Heart left ventricle (tissue), 16 donors: ENCODE measurements at places on chromosomes 2 and 18. TPM values are rescaled to one million over a fixed set of nuclear protein-coding genes. Genes with fewer than 3 reads are reported as not detected.

KCNS3 gene
- 1.0 TPM for polyA plus RNA-seq

SLC9A4 gene
- not detected for polyA plus RNA-seq

TUBB6 gene
- 90.4 TPM for polyA plus RNA-seq

ARHGAP28 gene
- polyA plus RNA-seq: 1.1 TPM

NTSR2 gene
- polyA plus RNA-seq: 0.04 TPM

ZNF516 gene
- 4.8 TPM for polyA plus RNA-seq

GRCh38 chr2:120660771-120661459 is 74.8 kb upstream of the GLI2 start:
- H3K4me1 ChIP-seq: peaks cover 11% of the 10 kb centered on the region
- H3K36me3 ChIP-seq: no peaks in the 10 kb centered on the region
- H3K4me3 ChIP-seq: no peak overlapping the region
- no peaks in the 10 kb centered on the region for H3K27me3 ChIP-seq

DNA sequence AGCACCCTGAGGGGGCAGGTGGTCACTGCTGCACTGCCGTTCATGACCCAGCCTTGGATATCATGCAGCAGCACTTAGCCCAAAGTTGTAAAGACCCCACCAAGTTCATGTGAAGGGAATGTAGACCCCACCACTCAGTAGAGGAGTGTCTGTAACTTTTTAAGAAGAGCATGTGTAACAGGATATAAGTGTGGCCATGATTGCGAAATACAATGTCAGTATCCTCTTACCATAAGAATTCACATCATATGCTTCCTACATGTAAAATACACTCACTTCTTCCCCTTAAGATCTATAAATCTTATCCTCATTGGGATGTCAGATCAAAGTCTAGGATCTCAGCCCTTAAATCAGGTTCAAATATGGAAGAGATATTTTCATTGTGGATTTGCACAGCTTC is 276.9 kb downstream of the PTPRM start:
- H3K4me3 ChIP-seq: no peak overlapping the region
- H3K27ac ChIP-seq: no peak overlapping the region
- H3K27me3 ChIP-seq: no peaks in the 10 kb centered on the region
- no peak for DNase-seq

DNA sequence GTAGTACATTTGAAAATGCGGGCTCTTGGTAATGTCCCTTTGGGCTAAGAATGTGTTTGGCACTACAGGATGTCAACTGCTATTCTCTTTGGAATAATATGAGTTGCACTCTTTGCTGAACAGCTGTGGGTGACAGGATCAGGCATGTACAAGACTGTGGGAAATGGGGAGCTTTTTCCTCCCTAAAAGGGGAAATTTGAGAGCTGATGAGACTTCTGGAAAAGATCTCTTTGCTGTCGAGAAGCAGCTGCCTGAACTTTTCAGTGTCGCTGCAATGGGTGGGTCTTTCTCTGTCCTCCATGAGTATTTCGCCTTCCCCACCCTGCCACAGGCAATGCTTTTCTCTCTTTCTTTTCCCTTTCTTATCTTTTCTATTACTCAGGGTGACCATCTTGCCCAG is 762.2 kb upstream of the GCFC2 start:
- no peaks in the 10 kb centered on the region for H3K27me3 ChIP-seq
- DNase-seq: no peak
- no peaks in the 10 kb centered on the region for H3K4me1 ChIP-seq

DNA sequence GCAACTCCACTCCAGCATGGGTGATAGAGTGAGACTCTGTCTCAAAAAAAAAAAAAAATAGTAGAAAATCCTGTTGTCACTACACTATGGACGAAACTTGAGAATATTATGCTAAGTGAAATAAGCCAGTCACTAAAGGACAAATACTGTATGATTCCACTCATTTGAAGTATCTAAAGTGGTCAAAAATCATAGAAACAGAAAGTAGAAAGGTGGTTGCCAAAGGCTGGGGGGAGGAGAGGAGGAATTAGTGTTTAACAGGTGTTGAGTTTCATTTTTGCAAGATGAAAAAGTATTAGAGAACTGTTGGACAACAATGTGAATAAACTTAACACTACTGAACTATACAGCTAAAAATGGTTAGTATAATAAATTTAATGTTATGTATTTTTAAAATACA is 18.8 kb upstream of the RMP24 start:
- no peaks in the 10 kb centered on the region for H3K4me1 ChIP-seq
- H3K27me3 ChIP-seq: peaks cover 14% of the 10 kb centered on the region
- DNase-seq: no peak
- H3K4me3 ChIP-seq: no peak overlapping the region
- H3K27ac ChIP-seq: no peak overlapping the region
- no peaks in the 10 kb centered on the region for H3K36me3 ChIP-seq

GRCh38 chr2:96959406-96960110 is 26.8 kb downstream of the FAM178B start:
- no peak overlapping the region for H3K4me3 ChIP-seq
- no peak overlapping the region for H3K27ac ChIP-seq
- no peaks in the 10 kb centered on the region for H3K36me3 ChIP-seq
- no peaks in the 10 kb centered on the region for H3K4me1 ChIP-seq
- no peaks in the 10 kb centered on the region for H3K27me3 ChIP-seq

DNA sequence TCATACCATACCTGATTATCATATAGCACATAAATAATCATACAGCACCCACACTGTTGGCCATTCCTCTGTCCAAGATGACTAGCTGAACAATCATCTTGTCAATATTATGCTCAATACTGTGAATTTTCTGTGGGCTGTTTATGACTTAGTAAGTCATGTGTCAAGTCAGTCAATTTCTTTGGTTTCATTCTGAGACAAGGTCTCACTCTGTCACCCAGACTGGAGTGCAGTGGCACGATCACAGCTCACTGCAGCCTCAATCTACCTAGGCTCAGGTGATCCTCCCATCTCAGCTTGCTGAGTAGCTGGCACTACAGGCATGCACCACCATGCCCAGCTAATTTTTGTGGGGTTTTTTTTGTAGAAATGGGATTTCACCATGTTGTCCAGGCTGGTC is 5.7 kb downstream of the MCM6 start:
- peaks cover 20% of the 10 kb centered on the region for H3K36me3 ChIP-seq
- no peak overlapping the region for H3K27ac ChIP-seq
- no peaks in the 10 kb centered on the region for H3K27me3 ChIP-seq
- H3K4me1 ChIP-seq: peaks cover 5% of the 10 kb centered on the region
- no peak for DNase-seq

DNA sequence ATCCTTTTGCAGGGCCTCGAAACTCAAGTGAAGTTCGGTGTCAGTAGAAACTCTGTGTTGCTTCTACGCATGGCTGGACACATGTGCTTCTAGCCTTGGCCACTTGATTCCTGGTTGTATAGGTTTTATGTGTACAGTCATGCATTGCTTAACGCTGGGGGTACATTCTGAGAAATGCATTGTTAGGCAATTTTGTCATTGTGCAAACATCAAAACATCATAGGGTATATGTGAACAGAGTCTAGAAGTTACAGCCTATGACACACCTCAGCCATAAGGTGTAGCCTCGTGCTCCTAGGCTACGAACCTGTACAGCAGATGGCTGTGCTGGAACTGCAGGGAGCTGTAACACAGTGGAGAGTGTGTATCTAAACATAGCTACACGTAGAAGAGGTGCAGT is 39.4 kb downstream of the TMEM18 start:
- no peaks in the 10 kb centered on the region for H3K36me3 ChIP-seq
- peaks cover 6% of the 10 kb centered on the region for H3K4me1 ChIP-seq
- no peak overlapping the region for H3K4me3 ChIP-seq

DNA sequence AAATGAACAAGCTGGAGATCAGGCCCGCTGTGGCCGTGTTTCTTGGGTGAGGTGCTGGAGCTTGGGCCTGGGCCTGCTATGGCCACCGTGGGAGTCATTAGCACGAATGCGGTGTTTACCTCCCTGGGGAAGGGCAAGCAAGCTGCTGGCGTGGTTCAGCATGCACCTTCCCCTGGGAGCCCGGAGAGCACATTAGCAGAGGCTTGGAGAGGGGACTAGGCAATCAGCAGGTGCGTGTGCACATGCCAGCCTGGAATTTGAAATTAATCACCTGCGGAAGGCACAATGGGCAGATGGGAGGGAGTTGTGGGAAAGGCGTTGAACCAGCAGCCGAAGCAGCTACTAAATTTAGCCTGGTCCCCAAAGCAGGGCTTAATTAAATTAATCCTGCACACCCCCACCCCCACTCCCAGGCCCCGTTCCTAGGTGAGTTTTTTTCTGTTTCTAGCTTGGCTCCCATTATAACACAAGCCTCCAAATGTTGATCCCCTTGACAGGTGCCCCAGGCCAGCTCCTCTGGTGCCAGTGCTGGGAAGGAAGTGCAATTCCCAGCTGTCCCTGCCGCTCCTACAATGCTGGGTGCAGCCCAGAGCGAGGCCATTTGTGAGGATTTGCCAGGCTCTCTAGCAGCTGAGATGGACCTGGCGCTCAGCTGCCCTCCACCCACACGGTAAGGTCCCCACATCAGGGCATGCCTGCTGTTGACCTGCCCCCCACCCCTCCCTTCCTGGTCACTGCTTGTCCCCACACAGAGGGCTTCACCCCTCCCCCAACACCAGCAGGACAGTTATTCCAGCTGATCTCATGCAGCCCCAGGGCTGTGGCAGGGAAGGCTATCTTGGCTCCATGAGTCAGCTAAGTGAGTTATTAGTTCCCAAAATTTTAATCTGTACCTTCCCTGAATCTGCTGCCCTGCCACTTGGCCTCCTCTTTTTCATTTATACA is 115.0 kb downstream of the ZBTB7C start:
- H3K4me3 ChIP-seq: no peak overlapping the region
- no peaks in the 10 kb centered on the region for H3K4me1 ChIP-seq
- H3K27ac ChIP-seq: no peak overlapping the region
- H3K36me3 ChIP-seq: no peaks in the 10 kb centered on the region
- no peak for DNase-seq

GRCh38 chr2:32773448-32773808 is 145.6 kb downstream of the TTC27 start:
- peaks cover 8% of the 10 kb centered on the region for H3K4me1 ChIP-seq
- H3K27me3 ChIP-seq: no peaks in the 10 kb centered on the region
- H3K4me3 ChIP-seq: no peak overlapping the region
- no peaks in the 10 kb centered on the region for H3K36me3 ChIP-seq

DNA sequence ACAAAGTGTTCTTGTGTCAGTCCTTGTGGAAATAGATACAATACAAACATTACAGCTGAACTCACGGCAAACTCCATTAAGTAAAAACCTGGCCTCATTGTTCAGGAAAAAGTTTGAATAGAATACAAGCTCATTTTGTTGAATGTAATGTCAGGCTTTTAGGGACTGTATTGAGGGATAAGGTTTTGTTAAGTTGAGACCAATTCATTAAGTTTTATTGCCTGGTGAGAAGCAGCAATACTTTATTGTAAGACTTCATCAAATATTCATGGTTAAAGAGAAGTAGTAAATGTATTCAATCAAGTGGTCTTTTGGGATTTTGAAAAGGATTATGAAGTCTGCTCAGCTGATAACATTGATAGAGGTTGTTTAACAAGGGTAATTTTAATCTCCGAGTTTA is 35.4 kb upstream of the METAP1D start:
- no peak overlapping the region for H3K27ac ChIP-seq
- no peak overlapping the region for H3K4me3 ChIP-seq
- no peak for DNase-seq
- peaks cover 15% of the 10 kb centered on the region for H3K4me1 ChIP-seq
- H3K36me3 ChIP-seq: peaks cover 12% of the 10 kb centered on the region

DNA sequence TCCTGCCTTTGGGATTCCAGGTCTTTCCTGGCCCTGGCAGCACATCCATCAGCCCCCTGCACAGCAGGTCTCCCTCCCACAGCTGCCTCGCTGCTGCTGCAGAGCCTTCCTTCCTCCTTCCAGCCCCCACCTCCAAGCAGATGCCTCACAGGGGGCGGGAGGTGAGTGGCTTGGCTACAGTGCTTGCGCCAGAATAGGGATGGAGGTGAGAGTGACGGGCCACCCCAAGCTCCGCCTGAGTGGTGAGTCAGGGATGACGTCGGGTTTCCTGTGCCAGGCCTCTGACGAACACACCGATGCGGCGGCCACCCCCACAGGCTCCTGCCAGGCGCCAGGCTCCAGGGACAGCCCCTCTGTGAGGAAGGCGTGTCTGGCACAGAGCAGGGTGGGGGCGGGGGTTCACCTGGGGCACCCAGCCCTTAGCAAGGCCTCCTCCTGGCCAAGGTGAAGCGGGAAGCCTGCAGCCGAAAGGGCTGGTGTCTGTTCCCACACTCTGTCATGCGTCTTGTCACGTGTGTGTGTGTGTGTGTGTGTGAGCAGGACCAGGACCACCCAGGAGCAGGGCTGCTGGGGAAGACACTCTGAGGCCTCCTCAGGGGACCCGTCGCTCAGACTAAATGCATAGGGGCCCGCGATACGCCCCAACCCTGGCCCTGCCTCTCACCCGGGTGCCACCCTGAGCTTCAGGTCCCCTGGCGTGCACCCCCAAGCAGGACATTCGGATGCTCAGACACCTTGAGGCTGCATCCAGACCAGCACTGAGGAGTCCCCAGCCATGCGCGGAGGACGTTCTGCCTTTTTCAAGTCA is 3.4 kb upstream of the DUSP2 start:
- H3K4me1 ChIP-seq: peaks cover 40% of the 10 kb centered on the region
- H3K36me3 ChIP-seq: no peaks in the 10 kb centered on the region
- H3K27ac ChIP-seq: no peak overlapping the region
- no peaks in the 10 kb centered on the region for H3K27me3 ChIP-seq
- H3K4me3 ChIP-seq: no peak overlapping the region

GRCh38 chr2:64846177-64846576 is 143.0 kb upstream of the SLC1A4 start:
- H3K36me3 ChIP-seq: no peaks in the 10 kb centered on the region
- no peaks in the 10 kb centered on the region for H3K4me1 ChIP-seq
- H3K27me3 ChIP-seq: no peaks in the 10 kb centered on the region
- DNase-seq: no peak
- no peak overlapping the region for H3K27ac ChIP-seq
- no peak overlapping the region for H3K4me3 ChIP-seq

DNA sequence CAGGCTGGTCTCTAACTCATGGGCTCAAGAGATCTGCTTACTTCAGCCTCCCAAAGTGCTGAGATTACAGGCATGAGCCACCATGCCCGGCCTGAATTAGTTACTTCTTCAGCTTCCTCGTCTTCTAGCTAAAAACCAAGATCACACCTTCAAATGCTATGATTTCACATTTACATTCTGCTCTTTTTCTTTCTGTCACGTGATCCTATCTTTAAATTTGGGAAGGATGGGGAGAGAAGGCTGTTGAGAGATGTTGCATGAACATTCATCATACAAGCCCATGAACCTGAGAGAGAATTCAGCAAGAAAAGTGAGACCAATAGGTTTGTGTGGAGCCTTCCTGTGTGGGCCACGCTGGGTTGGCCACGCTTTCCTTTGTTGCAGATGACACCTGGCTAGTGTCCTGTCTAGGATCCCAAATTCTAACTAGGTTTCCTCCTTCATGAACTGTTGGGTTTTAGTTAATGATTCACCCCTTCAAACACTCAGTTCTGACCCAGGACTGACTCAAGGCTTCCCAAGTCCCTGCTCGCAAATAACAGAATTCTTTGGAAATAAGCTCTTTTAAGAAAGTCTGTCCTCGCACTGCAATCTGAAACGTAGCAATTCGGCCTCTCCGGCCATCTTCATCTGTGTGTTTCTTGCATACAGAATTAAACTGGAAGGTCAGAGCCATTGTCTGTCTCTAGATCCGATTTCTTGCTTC is 57.3 kb upstream of the CREB1 start:
- no peak overlapping the region for H3K4me3 ChIP-seq
- H3K36me3 ChIP-seq: no peaks in the 10 kb centered on the region
- no peak overlapping the region for H3K27ac ChIP-seq
- no peaks in the 10 kb centered on the region for H3K27me3 ChIP-seq
